ENCODE measurements at places on chromosomes 16 and 17. TPM values are rescaled to one million over a fixed set of nuclear protein-coding genes. Genes with fewer than 3 reads are reported as not detected.

Gene RPUSD1
- polyA plus RNA-seq: 11.2 TPM

Gene NECAB2
- polyA plus RNA-seq: 0.90 TPM

Gene CES1
- polyA plus RNA-seq: 0.39 TPM

Gene ACSM5
- 0.45 TPM for polyA plus RNA-seq

Gene GSG1L2
- polyA plus RNA-seq: not detected

Gene GCGR
- not detected for polyA plus RNA-seq

Gene PRSS21
- 0.30 TPM for polyA plus RNA-seq

- H3K27ac ChIP-seq: no peak overlapping the region
- no peaks in the 10 kb centered on the region for H3K4me1 ChIP-seq
- H3K36me3 ChIP-seq: peaks cover 21% of the 10 kb centered on the region
- H3K4me3 ChIP-seq: no peak overlapping the region
- no peak for DNase-seq
- no peaks in the 10 kb centered on the region for H3K27me3 ChIP-seq
Measured at GRCh38 chr17:32944248-32945020, 16.5 kb downstream of the TMEM98 start.

GRCh38 chr17:79174905-79175856 is 100.6 kb downstream of the ENGASE start:
- H3K27me3 ChIP-seq: peaks cover 41% of the 10 kb centered on the region
- DNase-seq: no peak
- no peaks in the 10 kb centered on the region for H3K4me1 ChIP-seq
- no peak overlapping the region for H3K4me3 ChIP-seq
- H3K27ac ChIP-seq: no peak overlapping the region

GRCh38 chr16:53334581-53334980 is 99.7 kb upstream of the RBL2 start:
- no peaks in the 10 kb centered on the region for H3K4me1 ChIP-seq
- no peaks in the 10 kb centered on the region for H3K27me3 ChIP-seq
- H3K27ac ChIP-seq: no peak overlapping the region
- H3K4me3 ChIP-seq: no peak overlapping the region

GRCh38 chr16:24518498-24518897 is 20.9 kb upstream of the RBBP6 start:
- H3K27ac ChIP-seq: no peak overlapping the region
- DNase-seq: no peak
- peaks cover 4% of the 10 kb centered on the region for H3K27me3 ChIP-seq
- H3K4me1 ChIP-seq: no peaks in the 10 kb centered on the region

GRCh38 chr17:27818401-27819105 is 18.2 kb upstream of the NOS2 start:
- no peaks in the 10 kb centered on the region for H3K27me3 ChIP-seq
- peak overlapping the region; percentile 89 for H3K27ac ChIP-seq
- H3K4me1 ChIP-seq: peaks cover 19% of the 10 kb centered on the region
- H3K36me3 ChIP-seq: no peaks in the 10 kb centered on the region
- peak; percentile 98 for DNase-seq
- H3K4me3 ChIP-seq: no peak overlapping the region

DNA sequence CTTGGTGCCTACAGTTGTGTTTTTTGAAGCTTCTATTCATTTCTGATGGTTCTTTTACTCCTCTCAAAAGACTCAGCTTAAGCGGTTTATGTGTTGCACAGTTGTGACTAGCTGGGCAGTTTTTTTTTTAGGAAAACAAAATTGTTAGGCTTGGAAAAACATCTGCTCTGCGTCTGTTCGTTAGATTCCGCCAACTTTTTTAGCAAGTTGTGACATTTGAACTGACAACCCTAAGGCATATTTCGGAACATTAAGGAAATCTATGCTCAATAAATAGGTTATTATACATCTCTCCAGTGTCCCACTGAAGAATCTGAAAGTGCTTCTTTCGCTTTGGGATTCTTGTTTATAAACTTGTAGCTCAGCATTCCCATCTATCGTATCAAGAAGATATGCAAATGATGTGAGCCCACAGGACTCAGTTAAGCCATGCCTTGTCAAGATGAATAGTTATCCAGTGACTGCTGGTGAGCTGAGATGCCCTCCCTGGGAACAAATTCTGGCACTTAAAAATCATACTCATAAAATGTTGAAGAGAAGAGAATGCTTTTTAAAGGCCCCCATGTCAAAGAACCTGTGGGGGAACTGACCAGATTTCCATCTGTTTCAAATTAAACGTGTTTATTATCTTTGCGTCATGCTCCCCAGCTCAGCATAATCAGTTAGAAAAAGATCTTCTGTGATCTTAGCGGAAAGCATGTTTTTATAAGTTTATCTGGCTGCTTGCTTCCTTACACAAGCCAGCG is 109.0 kb upstream of the FAM20A start:
- H3K36me3 ChIP-seq: no peaks in the 10 kb centered on the region
- peak overlapping the region; percentile 40 for H3K27ac ChIP-seq
- peak; percentile 84 for DNase-seq
- H3K4me1 ChIP-seq: peaks cover 12% of the 10 kb centered on the region
- no peak overlapping the region for H3K4me3 ChIP-seq

GRCh38 chr17:31820691-31821435 is 38.2 kb downstream of the COPRS start:
- no peaks in the 10 kb centered on the region for H3K36me3 ChIP-seq
- peaks cover 2% of the 10 kb centered on the region for H3K27me3 ChIP-seq
- no peak for DNase-seq
- no peak overlapping the region for H3K27ac ChIP-seq
- H3K4me1 ChIP-seq: peaks cover 2% of the 10 kb centered on the region
- no peak overlapping the region for H3K4me3 ChIP-seq

DNA sequence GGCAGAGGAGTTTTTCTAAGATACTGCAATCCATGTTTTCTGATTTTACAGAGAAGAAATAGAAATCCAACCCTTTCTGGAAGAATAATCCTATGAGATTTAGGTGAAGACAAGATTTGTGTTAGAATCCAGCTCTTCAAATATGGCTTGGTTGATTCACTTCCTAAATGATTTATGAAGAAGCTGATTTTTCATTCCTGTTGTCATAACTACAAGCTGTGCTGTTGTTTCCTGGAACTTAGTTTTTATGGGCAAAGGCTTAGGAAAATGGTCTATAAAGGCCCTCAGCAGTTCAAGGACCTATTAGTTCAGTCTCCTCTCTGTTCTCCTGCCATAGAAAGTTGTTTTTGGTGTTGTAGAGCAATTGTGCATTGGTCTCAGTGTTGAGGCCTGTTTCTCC is 174.2 kb upstream of the FAM20A start:
- peak overlapping the region; percentile 83 for H3K27ac ChIP-seq
- H3K4me1 ChIP-seq: peaks cover 30% of the 10 kb centered on the region
- no peak overlapping the region for H3K4me3 ChIP-seq

DNA sequence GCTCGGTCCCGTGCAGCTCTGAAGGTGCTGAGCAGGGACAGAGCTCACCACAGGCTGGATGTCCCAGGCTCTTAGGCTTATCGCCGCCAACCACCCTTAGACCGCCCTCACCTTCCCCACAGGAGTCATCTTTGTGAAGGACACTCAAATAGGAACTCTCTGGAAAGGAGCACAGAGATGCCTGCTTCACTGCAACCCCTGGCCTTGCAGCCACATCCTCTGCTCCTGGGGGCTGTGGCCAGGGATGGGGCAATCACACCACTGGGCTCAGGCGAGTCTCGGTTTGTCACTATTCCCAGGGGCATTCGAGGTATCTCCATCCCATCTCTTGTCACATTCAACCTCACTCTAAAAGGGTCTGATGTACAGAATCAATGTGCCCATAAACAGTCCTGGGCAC is 10.9 kb downstream of the ZDHHC1 start:
- no peak overlapping the region for H3K27ac ChIP-seq
- peaks cover 6% of the 10 kb centered on the region for H3K36me3 ChIP-seq
- no peaks in the 10 kb centered on the region for H3K27me3 ChIP-seq
- H3K4me1 ChIP-seq: peaks cover 73% of the 10 kb centered on the region
- no peak overlapping the region for H3K4me3 ChIP-seq
- DNase-seq: peak; percentile 5

GRCh38 chr17:7867881-7868329 is 10.1 kb downstream of the CYB5D1 start:
- no peak overlapping the region for H3K4me3 ChIP-seq
- peaks cover 16% of the 10 kb centered on the region for H3K36me3 ChIP-seq
- no peak overlapping the region for H3K27ac ChIP-seq
- H3K4me1 ChIP-seq: no peaks in the 10 kb centered on the region

Data from muscle of leg (tissue), 16 donors.